ENCODE measurements at places on chromosomes 3 and 15.

- no peak for DNase-seq
Observed at GRCh38 chr15:62932436-62932835, 110.1 kb upstream of the TPM1 start.

GRCh38 chr3:46416125-46416810, 9.2 kb downstream of the CCRL2 start:
- DNase-seq, result no peak

DNA sequence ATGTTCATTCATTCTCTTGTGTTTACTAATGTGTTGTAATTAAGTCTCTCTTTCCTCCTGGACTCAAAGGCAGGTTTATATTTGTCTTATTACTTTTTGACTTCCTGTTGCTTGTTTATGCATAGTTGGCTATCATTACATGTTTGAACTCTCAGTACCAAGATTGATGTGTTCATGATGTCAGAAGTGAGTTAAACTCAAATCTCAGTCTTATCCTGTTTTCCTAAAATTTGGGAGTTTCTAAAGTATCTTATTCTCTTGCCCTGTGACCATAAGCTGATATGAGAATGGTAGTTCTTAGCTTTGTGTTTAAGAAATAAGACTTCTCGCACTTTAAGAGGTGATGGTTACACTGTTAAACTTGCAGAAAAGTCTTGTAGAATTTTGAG, 5.2 kb downstream of the GLCE start:
- DNase-seq, result no peak

DNA sequence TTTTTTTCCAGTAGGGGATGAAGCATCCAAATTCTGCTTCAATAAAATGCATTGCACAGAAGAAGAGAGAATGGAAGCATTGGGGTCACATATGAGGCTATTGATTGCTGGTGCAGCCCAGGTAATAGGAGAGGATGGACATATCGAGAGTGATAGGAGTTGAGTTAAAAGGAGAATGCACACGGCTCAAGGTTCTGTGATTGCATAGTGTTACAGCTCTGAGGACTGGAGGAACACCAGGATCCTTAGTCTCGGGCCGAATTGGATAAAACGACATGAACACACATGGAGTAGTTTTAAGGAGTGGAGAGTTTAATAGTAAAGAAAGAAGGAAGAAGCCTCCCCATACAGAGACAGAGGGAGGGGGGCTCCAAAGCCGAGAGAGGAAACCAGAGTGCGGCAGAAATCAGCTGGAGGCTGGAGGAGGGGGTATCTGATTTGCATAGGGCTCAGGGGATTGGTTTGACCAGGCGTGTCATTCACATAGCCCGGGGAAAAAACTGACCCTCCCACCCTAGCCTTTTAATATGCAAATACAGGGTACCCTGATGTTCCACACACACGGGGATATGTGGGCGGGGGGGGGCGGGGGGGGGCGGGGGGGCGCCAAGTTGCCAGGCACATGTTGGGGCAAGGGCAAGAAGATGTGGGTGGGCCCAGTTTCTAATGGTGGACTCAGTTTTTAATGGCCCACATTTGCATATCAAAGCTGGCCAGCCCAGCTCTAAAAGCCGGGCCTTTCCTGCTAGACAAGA, 156.9 kb downstream of the AGBL1 start:
- DNase-seq, result no peak

- no peak for DNase-seq
Observed at GRCh38 chr3:53998980-53999379, 107.3 kb upstream of the SELENOK start.

GRCh38 chr3:14680716-14681115, 5.8 kb downstream of the C3orf20 start:
- DNase-seq, result no peak

DNA sequence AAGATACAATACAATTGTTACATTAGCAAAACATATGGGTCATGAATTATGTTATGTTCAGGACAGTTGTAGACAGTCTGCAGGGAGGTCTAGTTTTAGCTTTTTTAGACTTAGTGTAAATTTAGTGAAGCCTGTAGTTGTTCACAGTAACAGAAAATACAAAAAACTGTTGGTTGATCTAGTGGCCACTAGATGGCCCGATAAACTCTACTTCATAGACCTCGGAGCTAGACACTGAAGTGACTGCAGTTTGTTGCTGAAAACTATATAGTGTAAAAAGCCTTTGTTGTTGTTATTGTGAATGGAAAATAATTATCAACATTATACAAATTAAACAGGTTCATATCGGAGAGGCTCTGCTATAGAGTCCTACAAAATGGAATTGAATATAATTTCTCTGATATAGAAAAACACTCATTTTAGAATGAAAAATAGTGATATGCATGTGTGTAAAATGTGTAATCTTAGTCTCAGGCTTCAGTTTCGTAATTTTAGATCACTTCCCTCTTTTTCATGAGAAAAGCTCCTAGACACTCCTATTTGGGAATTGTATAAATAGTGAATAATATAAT, 18.3 kb downstream of the MAGEL2 start:
- DNase-seq, result no peak

DNA sequence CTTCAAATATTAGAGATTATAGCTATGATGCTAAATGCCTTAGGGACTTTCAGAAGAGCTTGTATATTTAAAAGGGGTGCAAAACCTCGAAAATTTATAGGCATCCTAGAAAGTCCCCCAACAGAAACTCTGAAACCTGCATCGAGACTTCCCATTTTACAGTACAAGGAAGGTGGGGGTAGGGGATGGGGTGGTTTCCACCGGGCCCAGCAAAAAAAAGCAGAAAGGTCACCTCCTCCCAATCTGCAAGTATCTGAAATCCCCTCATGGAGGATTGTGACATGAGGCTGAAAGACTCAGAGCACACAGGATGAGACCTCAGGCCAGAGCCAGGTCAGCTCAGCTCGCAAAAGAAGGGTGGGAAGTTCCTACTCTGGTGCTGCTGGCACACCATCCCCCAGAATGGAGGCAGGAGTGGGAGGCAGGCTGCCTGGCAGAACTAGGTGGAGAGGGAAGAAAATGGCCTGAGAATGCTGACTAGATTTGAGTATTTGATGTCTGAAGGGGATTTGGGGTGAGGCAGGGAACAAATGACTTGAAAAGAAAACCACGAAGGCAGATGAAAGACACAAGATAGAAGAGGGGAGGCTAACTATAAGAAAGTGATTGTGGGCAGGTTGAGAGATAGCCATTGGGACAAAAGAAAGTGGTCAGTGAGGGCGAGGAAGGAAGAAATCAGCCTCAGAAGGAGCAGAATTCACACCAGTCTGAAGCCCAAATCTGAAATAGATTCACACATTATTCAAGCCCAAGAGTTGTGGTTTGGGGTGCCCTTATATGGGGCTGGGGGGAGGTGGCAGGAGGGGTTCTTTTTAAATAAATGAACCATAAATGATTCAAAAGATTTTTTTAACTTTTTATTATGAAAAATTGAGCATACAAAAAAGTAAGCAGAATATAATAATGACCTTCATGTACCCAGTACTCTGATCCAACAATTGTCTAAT, 22.5 kb upstream of the TSC22D2 start:
- DNase-seq, result no peak

DNA sequence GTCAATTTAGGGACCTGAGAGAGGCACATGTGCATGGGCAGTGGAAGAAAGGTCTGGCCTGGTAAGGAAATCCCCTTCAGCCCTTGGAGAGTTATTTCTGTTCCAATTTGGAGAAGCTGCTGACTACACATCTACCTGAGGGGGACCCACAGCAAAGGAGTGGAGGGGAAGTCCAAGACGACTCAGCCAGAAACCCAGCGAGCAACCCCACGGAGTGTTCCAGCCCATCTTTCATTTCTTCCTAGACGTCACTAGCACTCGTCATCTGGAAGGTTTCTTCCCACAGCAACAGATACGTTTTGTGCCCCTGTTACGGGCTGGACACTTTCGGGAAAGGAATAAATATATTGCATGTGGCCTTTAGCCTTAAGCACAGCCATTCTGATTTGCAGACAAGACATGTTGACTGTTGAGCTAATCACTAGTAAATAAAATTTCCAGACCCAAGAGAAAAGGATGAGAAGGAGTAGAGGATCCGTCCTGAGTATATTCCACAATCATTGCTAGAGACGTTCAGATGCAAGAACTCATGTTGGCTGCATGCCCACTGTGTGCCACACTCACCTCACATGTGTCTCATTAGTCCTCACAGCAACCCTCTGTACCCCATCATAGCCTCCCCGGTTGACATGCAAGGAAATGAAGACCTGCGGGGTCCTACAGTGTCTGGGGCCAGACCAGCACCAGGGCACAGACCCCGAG, 7.8 kb upstream of the FAM174B start:
- DNase-seq, result no peak

DNA sequence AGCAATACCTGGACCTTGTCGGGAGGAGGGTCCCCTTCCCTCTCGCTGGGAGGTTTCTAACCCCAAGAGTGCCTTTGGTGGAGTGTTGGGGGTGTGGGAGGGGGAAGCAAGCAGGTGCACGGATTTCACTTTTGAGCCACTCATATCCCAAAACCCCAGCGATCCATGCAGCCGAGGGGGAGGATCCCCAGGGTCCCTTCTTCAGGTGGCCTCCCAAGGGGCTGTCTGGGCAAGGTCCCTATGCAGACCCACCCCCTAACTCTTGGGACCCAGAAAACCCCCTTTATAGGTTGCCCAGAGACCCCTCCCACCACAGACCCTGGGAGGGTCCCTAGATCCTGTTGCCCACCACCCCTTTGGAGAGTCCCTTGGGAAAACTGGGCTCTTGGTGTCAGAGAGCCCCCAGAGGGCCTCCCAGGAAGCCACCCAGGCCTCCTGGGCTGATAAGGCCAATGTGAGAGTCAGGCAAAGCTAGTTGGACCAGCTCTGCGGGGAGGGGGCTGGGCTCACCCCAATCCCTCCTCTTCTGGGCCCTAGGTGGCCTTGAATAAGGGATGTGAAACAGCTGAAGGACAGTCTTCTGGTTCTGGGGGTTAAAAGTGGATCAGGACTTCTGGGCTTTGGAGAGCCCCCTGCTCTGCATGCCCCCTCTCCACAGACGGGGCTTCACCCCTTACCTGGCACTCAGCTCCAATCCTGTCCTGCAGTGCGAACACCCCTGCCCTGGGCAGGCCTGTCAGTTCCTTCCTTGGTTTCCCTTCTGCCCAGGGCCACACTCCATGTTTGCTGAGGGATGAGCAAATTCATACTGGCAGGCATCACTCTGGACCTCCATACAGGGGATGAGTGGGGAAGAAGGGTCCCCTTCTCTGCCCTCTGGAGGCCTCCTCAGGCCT, 932 bp upstream of the PLCD1 start:
- DNase-seq, result no peak

DNA sequence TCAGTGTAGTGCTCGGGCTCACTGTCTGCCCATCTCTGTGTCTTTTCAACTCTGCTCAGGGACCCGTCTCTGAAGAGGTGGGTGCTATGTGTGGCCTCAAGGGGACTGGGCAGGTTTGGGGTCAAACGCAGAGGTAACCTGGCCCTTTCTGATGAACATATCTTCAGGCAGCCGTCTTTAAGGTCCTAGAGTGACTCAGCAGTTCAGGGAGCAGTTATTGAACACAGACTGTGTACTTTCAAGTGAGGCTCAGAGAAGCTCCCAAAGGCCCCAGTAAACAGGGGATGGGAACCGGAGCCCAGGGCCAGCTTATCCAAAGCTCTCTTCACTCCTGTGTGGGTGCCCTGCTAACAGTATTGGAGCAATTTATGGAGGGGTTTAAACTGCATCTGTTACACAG, 73.1 kb downstream of the WDR76 start:
- DNase-seq, result no peak

DNA sequence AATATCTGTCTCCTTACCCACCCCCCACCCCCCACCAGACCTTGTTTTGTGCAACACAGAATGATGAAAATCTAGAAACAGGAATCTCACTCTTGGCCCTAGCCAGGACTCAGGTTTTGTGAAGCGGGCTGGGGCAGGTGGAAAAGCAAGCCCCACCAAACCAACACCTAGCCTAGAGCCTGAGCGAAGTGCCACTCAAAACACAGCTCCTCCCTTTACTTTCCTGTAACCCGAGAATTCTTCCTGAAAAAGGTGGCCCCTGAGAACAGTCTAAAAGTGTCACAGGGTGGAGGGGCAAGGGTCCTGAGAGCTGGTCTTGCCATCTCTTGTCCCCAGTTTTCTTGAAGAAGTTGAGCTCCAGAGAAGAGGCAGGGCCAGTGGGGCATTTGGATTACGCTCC, 17.4 kb upstream of the RPUSD3 start:
- DNase-seq, result no peak

- DNase-seq, result no peak
Observed at GRCh38 chr15:32909431-32909830, 191.6 kb downstream of the GREM1 start.

DNA sequence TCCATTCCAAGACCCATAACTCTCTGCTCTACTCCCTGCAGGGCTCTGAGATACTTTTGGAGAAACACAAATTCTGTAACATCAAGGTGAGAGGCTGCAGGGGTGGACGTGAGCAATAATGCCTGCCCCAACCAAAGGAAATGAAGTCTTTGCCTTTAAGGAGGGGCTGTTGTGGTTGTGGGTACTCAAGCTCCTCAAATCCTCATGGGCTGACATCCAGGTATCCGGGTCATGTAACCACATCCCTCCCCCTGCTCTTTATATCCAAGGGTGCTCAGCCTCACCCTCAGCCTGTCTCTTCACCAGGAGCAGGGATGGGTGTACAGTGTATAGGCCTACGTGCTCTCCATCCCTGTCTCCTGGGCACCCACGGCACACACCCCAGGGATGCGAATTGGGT, 32.3 kb downstream of the NOX5 start:
- no peak for DNase-seq

DNA sequence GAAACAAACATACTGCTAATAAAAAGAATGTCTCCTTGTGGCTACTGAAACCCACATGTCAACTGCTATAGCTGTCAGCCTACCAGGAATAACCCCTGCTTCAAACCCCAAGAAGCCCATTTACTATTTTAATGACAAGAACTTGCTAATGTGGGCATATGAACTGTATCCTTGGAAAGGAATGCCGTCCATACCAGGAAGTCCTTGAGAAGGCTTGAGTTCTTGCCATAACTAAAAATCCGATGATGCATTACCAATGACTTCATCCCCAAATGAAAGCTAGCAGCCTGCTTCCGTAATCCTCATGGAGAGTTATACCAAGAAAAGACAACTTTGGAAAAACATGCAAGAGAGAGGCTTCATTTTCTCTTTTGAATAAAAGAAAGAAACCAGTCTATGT, 34.8 kb downstream of the MINDY4B start:
- DNase-seq, result no peak

DNA sequence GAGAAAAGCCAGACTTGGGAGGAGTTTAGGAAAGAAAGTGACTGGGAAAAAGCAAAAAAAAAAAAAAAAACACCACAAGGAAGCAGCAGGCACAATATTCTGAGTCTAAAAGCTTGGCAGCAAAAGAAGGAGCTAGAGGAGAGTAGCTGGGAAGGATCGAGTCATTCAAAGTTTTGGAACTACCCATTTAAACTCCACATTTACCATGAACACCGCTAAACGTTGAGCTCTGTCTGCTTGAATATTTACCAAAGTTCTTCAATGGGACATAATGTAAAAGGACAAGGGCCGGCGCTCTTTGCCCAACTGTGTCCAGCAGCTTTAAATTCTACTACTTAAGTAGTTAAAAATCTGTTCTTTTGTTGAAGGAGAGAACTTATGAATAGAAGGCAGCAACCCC, 481.9 kb downstream of the FOXP1 start:
- no peak for DNase-seq

GRCh38 chr15:66389098-66389858, 2.6 kb downstream of the MAP2K1 start:
- DNase-seq, result no peak

GRCh38 chr3:26825454-26825853, 202.9 kb downstream of the LRRC3B start:
- DNase-seq, result no peak

Data from stimulated activated CD4-positive, alpha-beta T cell treated with anti-CD3 and anti-CD28 coated beads, Interleukin-1b, Interleukin-23, amount 100 ng/mL, for 1 hour (primary cell).